ENCODE measurements at places on chromosomes 3 and 15.

DNA sequence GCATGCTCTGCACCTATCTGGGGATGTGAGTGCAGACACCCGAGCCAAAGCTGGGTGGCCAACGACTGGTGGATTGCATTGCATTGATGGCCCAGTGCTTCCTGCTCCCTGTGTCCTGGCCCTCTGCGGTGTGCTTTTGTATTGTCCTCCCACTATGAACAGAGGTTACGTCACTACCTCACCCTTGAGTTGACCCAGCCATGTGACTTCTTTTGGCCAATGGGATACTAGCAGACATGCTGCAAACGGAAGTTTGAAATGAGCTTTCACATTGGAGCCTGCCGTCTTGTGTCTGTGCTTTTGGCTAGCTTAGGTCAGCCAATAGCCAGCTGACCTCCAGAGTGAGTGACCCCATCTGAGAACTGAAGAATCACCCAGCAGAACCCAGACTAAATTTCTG lies 15.3 kb upstream of the TBC1D21 start:
- H3K27me3 ChIP-seq = peaks cover 44% of the 10 kb centered on the region
- no peak overlapping the region for H3K27ac ChIP-seq
- no peaks in the 10 kb centered on the region for H3K4me1 ChIP-seq
- H3K4me3 ChIP-seq = no peak overlapping the region

GRCh38 chr15:88797663-88798339 lies 5.4 kb upstream of the ACAN start:
- peaks cover 11% of the 10 kb centered on the region for H3K27me3 ChIP-seq
- no peaks in the 10 kb centered on the region for H3K4me1 ChIP-seq
- no peak overlapping the region for H3K4me3 ChIP-seq
- no peaks in the 10 kb centered on the region for H3K36me3 ChIP-seq
- no peak for DNase-seq
- no peak overlapping the region for H3K27ac ChIP-seq

DNA sequence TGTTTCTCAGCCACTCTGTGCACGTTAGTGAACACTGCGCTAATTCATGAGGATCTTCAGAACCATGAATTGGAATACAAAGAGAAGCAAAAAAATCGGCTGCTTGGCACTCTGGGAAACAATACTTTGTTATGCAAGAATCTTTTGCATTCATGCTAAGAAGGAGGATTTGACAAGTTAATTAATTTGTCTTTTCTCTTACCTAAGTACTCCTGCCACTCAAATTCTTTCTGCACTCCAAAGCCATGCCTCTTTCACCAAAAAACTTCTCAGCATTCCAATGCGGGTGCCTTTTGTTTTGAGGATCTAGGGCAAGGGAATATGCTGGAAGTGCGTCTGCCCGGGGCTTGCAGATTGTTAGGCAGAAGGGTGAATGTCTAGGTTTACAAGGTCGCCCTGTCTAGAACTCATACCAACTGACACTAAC lies 11.3 kb upstream of the KAT2B start:
- H3K4me1 ChIP-seq = no peaks in the 10 kb centered on the region
- no peak overlapping the region for H3K4me3 ChIP-seq
- H3K27ac ChIP-seq = no peak overlapping the region
- no peak for DNase-seq

DNA sequence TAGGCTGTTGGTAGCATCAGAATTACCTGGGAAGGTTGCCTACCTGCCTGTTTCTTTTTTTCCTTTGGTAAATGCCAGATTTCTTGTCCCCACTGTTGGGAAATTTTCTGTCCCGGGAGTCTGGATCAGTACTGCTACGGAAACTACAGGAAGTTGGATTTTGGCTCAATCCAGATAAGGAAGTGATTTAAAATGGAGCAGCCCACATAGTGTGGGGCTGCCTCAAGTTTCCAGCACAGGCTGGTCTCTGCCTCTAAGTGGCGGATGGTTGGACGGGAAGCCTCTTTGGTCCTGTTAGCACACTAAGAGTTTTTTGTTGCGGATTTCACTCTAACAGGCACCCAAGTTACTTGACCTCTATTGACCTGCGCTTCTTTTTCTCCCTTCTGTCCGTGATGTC lies 54.7 kb downstream of the EEFSEC start:
- no peak overlapping the region for H3K27ac ChIP-seq
- no peaks in the 10 kb centered on the region for H3K4me1 ChIP-seq
- H3K4me3 ChIP-seq = no peak overlapping the region
- no peaks in the 10 kb centered on the region for H3K36me3 ChIP-seq
- H3K27me3 ChIP-seq = no peaks in the 10 kb centered on the region

- peak; percentile 68 for DNase-seq
- no peak overlapping the region for H3K4me3 ChIP-seq
- no peaks in the 10 kb centered on the region for H3K36me3 ChIP-seq
- H3K27me3 ChIP-seq = no peaks in the 10 kb centered on the region
- H3K27ac ChIP-seq = no peak overlapping the region
Observed at GRCh38 chr3:193372783-193373182, 5.8 kb downstream of the ATP13A5 start.

GRCh38 chr3:123602325-123602724 lies 17.5 kb upstream of the HACD2 start:
- no peak overlapping the region for H3K27ac ChIP-seq
- H3K4me1 ChIP-seq = no peaks in the 10 kb centered on the region
- H3K4me3 ChIP-seq = no peak overlapping the region
- H3K36me3 ChIP-seq = no peaks in the 10 kb centered on the region
- no peaks in the 10 kb centered on the region for H3K27me3 ChIP-seq

- H3K27me3 ChIP-seq = no peaks in the 10 kb centered on the region
- no peaks in the 10 kb centered on the region for H3K36me3 ChIP-seq
- no peak for DNase-seq
- no peaks in the 10 kb centered on the region for H3K4me1 ChIP-seq
- no peak overlapping the region for H3K4me3 ChIP-seq
Observed at GRCh38 chr3:69932501-69932900, 67.0 kb upstream of the SAMMSON start.

- H3K27ac ChIP-seq = no peak overlapping the region
- H3K4me3 ChIP-seq = no peak overlapping the region
- DNase-seq = no peak
- H3K36me3 ChIP-seq = no peaks in the 10 kb centered on the region
- H3K27me3 ChIP-seq = no peaks in the 10 kb centered on the region
Observed at GRCh38 chr3:65867463-65868210, 171.1 kb downstream of the MAGI1 start.

GRCh38 chr3:188164248-188164687 lies 10.3 kb downstream of the LPP start:
- H3K27me3 ChIP-seq = no peaks in the 10 kb centered on the region
- no peak overlapping the region for H3K27ac ChIP-seq
- DNase-seq = no peak
- no peak overlapping the region for H3K4me3 ChIP-seq
- no peaks in the 10 kb centered on the region for H3K36me3 ChIP-seq
- H3K4me1 ChIP-seq = no peaks in the 10 kb centered on the region

DNA sequence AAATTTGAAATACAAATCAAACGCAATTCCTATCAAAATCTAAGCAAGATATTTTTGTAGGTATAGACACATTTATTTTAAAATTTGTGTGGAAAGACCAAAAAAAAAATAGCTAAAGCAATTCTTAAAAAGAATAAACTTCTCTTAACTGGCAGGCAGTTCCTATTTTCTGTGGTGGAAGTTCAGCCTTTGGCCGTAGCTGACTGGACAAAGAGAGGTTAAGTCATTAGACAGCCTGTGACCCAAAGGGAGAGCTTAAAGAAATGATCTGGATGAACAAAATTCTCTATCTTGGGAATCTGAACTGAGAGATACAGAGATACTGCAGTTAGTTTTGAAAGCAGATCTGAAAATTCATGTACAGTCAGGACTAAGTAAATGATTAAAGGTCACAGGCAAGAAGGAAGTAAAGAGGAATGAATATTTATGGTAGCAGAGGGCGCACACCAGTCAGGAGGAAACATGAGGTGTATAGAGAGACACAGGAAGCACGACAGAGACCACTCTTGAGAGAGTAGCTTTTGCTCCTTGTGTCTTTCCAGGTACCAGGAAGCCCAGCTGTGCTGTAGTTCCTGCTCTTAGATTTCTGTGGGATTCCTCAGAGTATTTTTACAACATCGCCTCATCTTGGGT lies 57.5 kb downstream of the TPRG1 start:
- no peak overlapping the region for H3K27ac ChIP-seq
- no peak overlapping the region for H3K4me3 ChIP-seq
- H3K27me3 ChIP-seq = no peaks in the 10 kb centered on the region
- H3K36me3 ChIP-seq = no peaks in the 10 kb centered on the region
- H3K4me1 ChIP-seq = no peaks in the 10 kb centered on the region

- no peaks in the 10 kb centered on the region for H3K4me1 ChIP-seq
- H3K27ac ChIP-seq = no peak overlapping the region
- no peak for DNase-seq
- no peaks in the 10 kb centered on the region for H3K27me3 ChIP-seq
- no peaks in the 10 kb centered on the region for H3K36me3 ChIP-seq
Observed at GRCh38 chr15:85757939-85758654, 36.6 kb downstream of the KLHL25 start.

- H3K4me3 ChIP-seq = no peak overlapping the region
- H3K36me3 ChIP-seq = no peaks in the 10 kb centered on the region
- no peaks in the 10 kb centered on the region for H3K4me1 ChIP-seq
- DNase-seq = no peak
- no peak overlapping the region for H3K27ac ChIP-seq
Observed at GRCh38 chr3:171666516-171666915, 143.8 kb downstream of the PLD1 start.

- no peaks in the 10 kb centered on the region for H3K36me3 ChIP-seq
- H3K27ac ChIP-seq = no peak overlapping the region
- no peak for DNase-seq
- H3K4me1 ChIP-seq = no peaks in the 10 kb centered on the region
- no peak overlapping the region for H3K4me3 ChIP-seq
Observed at GRCh38 chr3:6512172-6512800, 348.6 kb upstream of the GRM7 start.

DNA sequence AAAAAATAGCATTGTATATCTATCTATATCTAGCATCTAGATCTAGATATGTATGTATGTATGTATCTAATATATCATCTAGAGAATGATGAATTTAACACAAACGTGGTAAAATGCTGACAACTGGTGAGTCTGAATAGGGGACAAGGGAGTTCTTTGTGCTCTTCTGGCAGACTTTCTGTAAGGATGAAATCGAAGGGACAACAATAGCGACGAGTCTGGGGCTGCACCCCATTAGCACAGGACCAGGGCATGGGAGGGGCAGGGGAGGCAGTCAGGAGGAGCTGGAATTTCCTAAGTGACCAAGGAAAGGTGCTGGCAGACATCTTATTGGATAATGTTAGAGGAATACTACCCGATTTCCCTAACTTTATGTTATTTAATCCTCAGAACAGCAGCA lies 7.9 kb downstream of the CCR1 start:
- no peaks in the 10 kb centered on the region for H3K27me3 ChIP-seq
- no peak overlapping the region for H3K27ac ChIP-seq
- H3K4me3 ChIP-seq = no peak overlapping the region
- DNase-seq = no peak

DNA sequence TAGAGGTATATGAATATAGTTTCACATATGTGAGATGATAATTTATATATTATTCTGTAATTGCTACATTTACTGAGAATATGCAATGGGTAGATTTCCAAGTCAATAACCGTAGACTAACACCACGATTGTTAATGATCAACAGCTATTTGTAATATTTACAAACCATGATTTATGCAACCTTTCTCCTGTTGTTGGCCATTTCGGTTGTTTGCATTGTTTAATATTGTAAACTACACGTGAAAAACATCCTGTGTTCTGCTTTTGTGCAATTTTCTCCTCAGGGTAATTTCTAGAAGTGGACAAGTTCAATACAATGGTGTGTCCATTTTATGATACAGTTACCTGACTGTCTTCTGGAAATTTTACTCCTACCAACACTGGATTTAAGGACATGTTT lies 29.3 kb upstream of the RAB11A start:
- no peaks in the 10 kb centered on the region for H3K4me1 ChIP-seq
- no peak for DNase-seq
- no peak overlapping the region for H3K4me3 ChIP-seq
- H3K36me3 ChIP-seq = no peaks in the 10 kb centered on the region

DNA sequence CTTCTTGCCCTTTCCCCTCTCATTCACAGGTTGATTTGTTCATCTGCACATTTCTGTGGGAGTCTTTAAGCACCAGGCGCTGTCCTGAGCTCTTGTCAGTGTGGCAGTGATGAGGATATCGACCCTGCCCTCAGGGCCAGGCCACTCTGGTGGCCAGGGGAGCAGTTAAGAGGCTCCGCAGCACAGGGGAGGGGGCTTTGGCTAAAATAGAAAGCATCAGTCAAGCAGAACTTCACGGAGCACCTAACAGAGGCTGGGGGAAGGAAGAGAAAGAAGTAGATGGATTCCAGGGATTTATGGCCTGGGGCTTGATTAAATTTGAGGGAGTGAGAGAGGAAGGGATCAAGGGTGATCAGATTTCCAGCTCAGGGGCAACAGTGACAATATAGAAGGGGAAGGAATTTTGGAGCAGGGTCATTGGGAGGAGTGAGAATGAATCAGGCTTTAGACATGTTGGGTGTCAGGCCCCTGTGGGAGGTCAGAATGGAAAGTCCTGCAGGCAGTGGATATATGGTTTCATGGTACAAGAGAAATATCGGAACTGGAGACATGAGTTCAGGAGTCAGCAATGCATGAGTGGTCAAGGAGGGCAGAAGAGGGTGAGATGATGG lies 73.0 kb upstream of the GLCE start:
- no peak overlapping the region for H3K4me3 ChIP-seq
- no peaks in the 10 kb centered on the region for H3K4me1 ChIP-seq
- no peaks in the 10 kb centered on the region for H3K36me3 ChIP-seq
- H3K27ac ChIP-seq = no peak overlapping the region
- no peaks in the 10 kb centered on the region for H3K27me3 ChIP-seq
- DNase-seq = no peak

DNA sequence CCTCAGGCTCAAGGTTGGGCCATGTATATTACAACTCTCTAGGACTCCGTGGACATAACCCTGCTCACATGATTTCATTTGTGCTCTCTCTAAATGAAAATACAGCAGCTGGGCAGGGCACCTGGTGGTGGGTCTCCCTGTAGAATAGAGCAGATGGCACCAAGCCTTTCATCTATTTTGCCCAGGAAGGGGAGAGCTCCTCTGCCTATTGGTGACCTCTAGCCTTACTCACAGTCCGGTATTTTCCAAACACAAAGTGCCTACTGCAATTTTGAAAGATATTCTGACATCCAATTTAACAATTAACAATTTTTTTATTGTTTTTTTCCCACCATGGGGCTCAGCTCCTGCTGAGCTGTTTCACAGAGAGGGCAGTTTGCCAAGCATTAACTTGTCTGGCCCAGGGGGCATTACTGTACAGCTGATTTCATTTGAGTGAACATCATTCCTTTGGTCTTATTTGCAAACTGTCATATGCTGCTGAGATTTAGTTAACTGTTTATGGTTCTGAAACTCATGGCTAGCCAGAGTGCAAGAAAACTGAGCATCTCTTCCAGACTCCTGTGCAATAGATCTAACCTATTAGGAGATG lies 474.0 kb downstream of the EPHB1 start:
- H3K27me3 ChIP-seq = no peaks in the 10 kb centered on the region
- no peaks in the 10 kb centered on the region for H3K36me3 ChIP-seq
- H3K4me3 ChIP-seq = no peak overlapping the region
- H3K4me1 ChIP-seq = no peaks in the 10 kb centered on the region
- DNase-seq = no peak

- no peak overlapping the region for H3K4me3 ChIP-seq
- no peaks in the 10 kb centered on the region for H3K36me3 ChIP-seq
- no peaks in the 10 kb centered on the region for H3K4me1 ChIP-seq
- H3K27me3 ChIP-seq = no peaks in the 10 kb centered on the region
- H3K27ac ChIP-seq = no peak overlapping the region
Observed at GRCh38 chr3:136078421-136079364, 113.2 kb downstream of the PPP2R3A start.
